ENCODE measurements at places on chromosomes 3 and 15. TPM values are rescaled to one million over a fixed set of nuclear protein-coding genes. Genes with fewer than 3 reads are reported as not detected.
A peak's percentile ranks its signal among the peaks of the same experiment; 100 is the strongest.

PCNP gene
- total RNA-seq: 52.2 TPM

DISP2 gene
- total RNA-seq: 0.19 TPM

EPHA3 gene
- 1.9 TPM for total RNA-seq

C3orf70 gene
- 0.76 TPM for total RNA-seq

BCL2A1 gene
- 30.5 TPM for total RNA-seq

MYO1E gene
- 15.5 TPM for total RNA-seq

DNA sequence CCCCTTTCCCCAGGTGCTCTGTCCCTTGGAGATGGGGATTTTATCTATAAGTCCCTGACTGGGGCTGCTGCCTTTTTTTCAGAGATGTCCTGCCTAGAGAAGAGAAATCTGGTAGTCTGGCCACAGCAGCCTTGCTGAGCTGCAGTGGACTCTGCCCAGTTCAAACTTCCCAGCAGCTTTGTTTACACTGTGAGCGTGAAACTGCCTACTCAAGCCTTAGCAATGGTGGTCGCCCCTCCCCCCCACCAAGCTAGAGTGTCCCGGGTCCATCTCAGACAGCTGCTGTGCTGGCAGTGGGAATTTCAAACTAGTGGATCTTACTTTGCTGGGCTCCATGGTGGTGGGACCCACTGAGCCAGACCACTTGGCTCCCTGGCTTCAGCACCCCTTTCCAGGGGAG lies 38.9 kb downstream of the TMEM266 start:
- DNase-seq: no peak

DNA sequence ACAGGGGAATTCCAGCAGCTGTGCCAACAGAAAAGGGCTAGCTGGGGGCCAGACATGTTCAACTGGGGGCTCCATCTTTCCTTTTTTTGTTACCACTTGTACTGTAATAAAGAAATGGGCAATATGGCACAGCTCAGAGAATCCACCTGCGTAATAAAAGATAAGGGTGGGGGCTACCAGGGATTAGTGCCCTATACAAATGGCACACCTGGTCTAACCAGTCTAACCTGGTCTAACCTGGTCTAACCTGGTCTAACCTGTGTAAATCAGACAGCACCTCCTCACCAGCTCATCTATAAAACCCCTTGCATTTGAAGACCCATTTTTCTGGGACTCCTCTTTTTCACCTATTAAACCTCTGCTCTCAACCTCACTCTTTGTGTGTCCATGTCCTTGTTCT lies 26.2 kb upstream of the CLDN16 start:
- DNase-seq: no peak

DNA sequence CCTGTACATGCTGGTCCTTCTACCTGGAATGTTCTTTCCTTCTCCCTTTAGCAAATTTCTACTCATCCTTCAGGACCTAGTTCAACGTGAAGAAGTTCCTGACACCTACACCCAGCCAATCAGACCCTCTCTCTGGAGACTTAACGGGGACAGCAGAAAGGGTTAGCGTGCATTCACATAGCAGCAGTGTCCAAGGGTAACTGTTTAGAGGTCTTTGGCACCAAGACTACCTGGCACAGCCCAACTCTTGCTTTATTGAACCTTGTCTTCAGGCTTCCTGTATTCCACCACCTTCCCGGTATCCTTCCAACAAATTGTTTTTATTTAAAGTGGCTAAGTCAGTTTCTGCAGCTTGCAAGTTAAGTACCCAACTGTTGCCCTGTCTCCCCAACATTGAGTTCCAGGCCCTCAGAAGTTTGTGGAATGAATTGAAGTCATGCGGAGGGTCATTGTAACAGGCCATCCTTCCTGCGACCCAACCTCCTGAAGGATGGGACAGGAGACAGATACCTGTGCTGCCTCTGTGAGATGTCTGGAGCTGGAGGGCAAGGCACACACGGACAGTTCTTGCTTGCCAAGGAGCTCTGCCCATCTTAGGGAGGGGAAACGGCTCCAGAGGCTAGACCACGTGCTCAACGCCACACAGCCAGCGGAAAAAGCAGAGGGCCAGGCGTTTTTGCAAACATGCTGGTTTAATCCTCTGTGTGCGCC lies 14.4 kb upstream of the WNT7A start:
- no peak for DNase-seq

- no peak for DNase-seq
These were observed 29.7 kb downstream of the LRCH3 start for GRCh38 chr3:197820550-197821335.

DNA sequence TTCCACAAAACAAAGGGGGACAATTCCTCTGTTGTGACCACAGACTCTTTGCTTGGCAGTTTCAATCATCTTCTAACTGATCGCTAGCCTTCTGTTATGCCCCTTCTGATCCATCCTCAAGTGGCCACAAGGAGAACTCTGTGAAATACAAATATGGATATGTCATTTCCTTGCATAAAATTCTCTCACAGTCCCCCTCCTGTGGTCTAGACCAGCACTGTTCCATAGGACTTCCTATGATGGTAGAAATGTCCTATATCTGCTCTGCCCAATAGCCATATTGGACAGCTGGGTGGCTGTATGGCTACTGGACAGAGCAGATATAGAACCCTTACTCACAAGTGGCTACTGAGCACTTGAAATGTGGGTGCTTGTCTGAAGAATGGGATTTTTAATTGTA lies 25.9 kb upstream of the SNRK start:
- no peak for DNase-seq

DNA sequence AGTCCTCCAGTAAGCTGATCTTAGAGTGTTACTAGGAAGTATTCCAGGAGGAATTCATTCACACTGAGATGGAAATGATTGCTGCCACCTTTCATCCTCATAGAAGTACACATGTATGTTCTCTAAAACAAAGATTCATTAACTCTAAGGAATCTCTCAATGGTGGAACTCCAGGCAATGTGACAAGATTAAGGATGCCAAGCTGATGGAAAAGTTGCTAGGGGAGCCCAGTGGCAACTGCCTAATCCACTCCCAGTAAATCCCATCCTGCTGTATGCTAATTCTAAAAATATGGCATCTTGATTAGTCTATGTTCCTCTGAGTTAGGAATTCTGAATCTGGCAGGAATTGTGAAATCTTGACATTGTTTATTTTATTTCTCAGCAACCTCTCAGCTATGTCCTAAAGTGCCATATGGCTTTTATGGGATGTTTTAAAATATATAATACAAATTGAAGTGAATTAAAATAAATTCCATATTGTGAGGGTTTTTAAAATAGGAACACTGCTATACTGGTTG lies 210.0 kb upstream of the TRIM42 start:
- no peak for DNase-seq

DNA sequence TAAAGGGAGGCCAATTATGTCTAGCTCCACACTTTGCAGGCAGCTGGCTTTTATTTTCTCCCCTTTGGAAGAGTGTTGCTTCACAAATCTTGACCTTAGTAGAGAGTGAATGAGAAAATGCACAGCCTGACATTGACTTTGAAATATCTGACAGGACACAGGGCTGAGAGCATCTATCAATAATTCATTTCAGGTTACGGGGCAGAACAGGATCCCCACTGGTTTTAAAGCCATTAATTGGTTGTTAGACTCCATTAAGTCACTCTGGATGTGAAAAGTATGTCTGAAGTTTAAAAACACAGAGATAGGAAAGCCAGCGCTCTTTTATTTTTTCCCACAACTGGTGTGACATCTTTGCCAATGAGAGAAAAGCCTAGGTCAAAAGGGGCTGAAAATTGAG lies 251.9 kb upstream of the TMC3 start:
- no peak for DNase-seq

GRCh38 chr3:142945023-142945422 lies 18.5 kb downstream of the PAQR9 start:
- DNase-seq: no peak

DNA sequence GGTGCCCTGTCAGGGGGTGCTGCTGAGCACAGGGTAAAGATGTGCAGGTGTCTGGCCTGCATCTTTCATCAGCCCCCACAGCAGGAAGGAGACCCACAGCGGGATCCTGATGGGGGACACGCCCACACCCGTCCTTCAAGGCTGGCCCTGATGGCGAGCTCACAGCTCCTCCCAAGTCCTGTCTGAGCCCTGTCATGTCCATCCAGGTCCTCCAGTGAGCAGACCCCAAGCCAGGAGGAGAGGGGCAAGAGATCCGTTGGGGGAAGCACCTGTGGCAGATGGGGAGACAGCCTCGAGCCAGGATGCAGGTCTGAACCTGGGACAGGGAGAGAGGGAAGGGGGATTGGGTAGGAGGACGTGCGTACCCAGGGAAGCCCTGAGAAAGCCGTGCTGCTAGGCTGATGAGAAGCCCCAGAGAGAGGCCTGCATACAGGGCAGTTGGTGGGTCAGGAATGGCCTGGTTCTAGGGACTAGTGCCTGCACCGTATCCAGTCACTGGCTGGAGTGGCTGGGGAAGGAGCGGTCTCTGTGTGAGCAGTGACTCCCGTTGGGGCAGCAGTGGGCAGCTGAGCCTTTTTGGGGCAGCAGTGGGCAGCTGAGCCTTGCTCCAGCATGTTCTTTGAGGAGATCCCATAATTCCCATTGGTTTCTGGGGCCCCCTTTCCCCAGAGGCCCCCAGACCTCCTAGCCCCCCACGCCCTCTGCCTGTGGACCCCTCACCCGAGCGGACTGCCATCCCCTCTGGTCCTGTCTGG lies 133.3 kb upstream of the MEF2A start:
- no peak for DNase-seq

- DNase-seq: no peak
These were observed 6.5 kb downstream of the PDCD10 start for GRCh38 chr3:167728176-167728575.

DNA sequence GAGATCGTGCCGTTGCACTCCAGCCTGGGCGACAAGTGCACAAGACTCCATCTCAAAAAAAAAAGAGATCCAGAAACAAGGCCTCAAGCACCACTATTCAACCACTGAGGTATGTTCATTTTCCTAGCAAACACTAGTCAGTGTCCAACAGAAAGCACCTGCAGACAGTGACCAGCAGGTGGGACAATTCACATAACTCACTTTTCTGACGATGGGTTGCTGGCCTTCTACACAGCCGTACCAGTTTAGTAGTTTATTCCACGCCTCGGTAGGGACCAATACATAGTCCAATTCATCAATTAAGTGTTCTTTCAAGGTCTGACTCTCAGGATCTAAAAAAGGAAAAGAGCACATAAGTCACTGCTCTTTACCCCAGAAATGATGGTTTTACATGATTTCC lies 12.4 kb downstream of the USP4 start:
- no peak for DNase-seq

GRCh38 chr3:28050885-28051284 lies 190.5 kb upstream of the CMC1 start:
- DNase-seq: no peak

- DNase-seq: peak; percentile 61
These were observed 160.9 kb downstream of the SMAD6 start for GRCh38 chr15:66862940-66863335.

GRCh38 chr15:66802025-66803001 lies 100.3 kb downstream of the SMAD6 start:
- DNase-seq: no peak

DNA sequence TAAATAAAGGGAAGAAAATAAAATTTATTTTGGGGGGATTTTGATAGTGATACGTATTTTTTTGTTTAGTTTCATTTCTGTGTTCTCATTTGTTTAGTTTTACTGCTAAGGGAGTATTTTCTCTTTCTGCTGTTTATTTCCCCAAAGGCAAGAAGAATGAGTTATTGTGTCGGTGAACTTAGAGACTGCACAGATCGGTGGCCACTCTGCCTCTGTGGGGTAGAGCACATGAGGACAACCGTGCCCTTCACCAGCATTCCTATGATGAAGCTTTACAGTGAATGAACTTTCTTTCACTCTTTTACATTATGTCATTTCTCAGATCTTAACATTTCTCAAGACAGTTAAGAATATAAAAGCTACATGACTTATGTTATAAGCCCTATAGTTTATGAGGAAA lies 214.4 kb downstream of the OCA2 start:
- DNase-seq: no peak

GRCh38 chr15:49415638-49416037 lies 7.4 kb upstream of the FGF7 start:
- DNase-seq: no peak

- no peak for DNase-seq
These were observed 55.2 kb downstream of the CMSS1 start for GRCh38 chr3:99872923-99873254.

- DNase-seq: peak; percentile 61
These were observed at the start of gene FSTL1 for GRCh38 chr3:120450600-120451271. FSTL1 (minus strand) TSS chr3:120450992; CDS start chr3:120450746, 246 bp downstream.

Measured in thymus (tissue), 14 donors.